ENCODE measurements at places on chromosomes 16 and 17.
A peak's percentile ranks its signal among the peaks of the same experiment; 100 is the strongest.

- DNase-seq, result no peak
Observed at GRCh38 chr16:87463722-87464690, 28.8 kb downstream of the ZCCHC14 start.

- DNase-seq, result no peak
Observed at GRCh38 chr16:8548166-8548565, 42.1 kb downstream of the TMEM114 start.

- no peak for DNase-seq
Observed at GRCh38 chr17:34370376-34370996, 7.5 kb upstream of the CCL1 start.

GRCh38 chr17:8369944-8370343 lies 6.6 kb downstream of the KRABD2 start:
- DNase-seq, result no peak

DNA sequence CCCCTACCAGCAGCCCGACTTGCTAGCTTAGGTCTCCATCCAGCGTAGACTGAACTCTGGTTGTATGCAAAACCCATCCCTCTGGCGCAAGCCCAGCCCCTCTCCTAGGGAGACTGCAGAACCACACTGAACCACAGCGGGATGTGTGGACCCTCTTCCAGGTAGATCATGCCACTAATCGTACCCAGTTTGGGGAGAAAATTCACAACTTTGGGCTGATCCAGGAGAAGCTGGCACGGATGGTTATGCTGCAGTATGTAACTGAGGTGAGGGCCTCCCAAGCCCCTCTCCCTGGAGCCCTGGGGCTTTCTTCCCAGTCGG lies 3.2 kb downstream of the ACADVL start:
- DNase-seq, result no peak

- no peak for DNase-seq
Observed at GRCh38 chr16:88831838-88832237, 20.1 kb upstream of the APRT start.

GRCh38 chr17:17457680-17458079 lies 19.1 kb upstream of the MED9 start:
- DNase-seq, result no peak

GRCh38 chr17:74165797-74166365 lies 37.6 kb upstream of the RPL38 start:
- DNase-seq, result no peak

GRCh38 chr17:79913896-79914812 lies 74.9 kb upstream of the CBX4 start:
- no peak for DNase-seq

GRCh38 chr16:85457366-85457765 lies 155.8 kb upstream of the GSE1 start:
- DNase-seq, result no peak

DNA sequence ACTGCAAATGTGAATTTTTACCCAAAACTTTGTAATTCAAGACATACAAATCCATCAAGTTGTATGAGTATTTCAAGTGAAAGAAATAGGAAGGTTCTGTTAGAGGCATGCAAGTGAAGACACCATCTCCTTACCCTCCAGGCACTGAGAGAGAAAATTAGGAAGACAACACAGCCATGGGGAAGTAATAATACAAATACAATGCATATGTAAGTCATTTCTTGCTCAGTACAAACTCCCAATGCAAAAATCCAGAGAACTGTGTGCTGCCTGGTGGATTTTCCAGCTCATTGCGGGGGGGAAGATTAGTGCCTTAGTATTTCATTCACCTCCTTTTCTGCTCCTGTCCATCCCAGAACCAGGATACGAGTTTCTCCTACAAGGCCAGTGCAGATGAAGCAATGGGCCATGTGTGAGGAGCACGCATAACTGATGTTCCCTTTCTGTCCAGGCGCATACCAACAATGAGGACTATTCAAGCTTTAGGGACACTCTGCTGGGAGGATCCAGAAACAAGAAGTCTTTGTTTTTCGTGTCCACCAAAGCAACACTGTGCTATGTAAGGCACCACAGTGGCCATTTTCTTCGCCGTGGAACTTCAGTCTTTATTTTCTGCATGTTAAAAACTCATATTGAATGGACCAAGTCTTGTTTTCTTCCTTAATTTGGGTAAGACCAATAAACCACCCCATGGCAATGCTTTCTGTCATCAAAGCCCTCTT lies 143.7 kb upstream of the RCVRN start:
- DNase-seq, result no peak

GRCh38 chr17:15942207-15942833 lies 2.6 kb upstream of the ADORA2B start:
- no peak for DNase-seq

GRCh38 chr16:8967132-8967821 lies 3.6 kb upstream of the USP7 start:
- DNase-seq, result no peak

DNA sequence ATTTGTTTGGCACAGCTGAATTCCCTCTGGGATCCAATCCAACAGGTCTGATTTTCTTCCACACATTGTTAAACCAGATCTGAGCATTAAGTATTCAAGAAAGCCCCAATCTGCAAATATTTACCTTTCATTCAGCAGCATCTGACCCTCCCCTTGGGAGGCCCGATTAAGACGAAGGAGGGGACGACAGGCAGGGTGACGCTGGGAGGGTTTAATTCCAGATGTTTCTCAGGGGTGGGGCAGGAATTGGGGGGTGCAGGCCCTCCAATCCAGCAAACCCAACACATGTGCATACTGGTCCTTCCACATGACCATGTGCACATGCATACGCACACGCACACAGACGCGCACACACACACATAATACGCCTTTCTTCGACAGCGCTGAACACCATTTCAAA lies 240.5 kb downstream of the GSG1L start:
- DNase-seq, result no peak

- no peak for DNase-seq
Observed at GRCh38 chr17:4898351-4898750, 985 bp upstream of the C17orf107 start.

DNA sequence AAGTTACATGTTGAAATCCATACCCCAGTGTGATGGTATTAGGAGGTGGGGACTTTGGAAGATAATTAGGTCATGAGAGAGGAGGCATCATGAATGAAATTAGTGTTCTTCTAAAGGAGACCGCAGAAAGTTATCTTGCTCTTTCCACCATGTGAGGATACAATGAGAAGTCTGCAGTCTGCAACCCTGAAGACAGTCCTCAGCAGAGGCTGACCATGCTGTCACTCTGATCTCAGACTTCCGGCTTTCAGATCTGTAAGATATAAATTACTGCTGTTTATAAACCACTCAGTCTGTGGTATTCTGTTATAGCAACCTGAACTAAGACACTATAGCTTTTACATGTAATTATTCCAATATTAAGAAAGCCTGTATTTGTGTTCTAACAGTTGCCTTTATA lies 116.7 kb upstream of the CES5A start:
- DNase-seq, result no peak

DNA sequence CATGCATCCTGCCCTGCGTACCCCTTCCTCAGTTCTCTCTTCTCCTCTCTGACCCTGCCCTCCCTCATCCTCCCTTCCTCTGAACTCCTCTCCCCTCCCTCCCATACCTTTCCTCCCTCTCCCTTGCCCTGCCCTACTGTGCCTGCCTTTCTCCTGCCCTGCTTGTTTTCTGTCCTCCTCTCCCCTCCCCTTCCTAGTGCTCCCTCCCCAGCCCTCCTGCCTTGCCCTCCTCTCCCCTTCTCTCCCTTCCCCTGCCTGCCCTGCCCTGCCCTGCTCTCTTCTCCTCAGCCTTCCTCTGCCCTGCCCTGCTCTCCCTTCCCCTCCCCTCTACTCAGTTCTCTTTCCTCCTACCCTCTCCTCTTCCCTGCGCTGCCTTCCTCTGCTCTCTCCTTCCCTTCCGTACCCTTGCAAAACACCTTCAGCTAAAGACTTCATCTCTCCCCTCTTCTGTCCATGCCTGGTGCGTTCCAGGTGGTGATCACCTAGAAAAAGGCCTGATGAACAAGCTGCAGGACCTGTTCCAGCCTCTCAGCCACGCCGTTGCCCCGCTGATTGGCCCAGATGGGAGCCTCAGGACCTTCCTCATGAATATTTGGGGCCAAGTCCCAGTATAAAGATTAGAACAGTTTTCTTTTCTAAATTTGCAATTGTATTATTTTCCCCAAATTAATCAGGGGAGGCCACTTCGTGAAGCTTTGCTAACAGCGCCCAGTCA lies 290.5 kb downstream of the CPPED1 start:
- DNase-seq, result no peak

DNA sequence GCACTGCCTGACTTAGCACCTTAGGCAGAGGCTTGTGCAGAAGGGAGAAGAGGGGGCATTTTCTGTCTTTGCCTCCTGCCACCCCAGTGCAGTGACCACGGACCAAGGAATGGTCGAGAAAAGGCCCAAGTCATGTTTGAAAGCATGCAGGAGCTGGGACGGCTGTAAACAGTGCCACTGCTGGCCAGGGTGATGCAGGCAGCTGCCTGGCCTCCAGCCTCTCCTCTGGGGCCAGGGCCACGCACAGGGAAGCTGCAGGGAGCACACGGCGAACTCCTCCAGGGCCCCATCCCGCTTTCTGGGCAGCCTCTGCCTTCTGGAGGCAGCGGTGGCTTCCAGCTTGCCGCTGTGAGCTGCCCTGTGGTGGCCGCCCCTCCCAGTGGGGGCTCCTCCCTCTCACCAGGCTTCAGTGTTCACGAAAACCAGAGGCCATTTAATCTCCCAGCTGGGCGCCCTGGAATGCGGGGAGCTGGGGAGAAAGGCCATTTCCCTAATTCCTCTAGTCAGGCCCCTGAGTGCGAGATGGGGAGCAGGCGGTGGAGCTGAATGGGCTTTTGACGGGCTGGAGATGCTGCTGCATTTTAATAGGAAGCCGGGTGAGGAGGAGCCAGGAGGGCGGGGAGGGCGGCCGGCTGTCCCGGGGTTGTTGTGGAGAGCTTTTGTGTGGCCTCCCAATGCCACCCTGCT lies 28.7 kb upstream of the DNAI2 start:
- no peak for DNase-seq

DNA sequence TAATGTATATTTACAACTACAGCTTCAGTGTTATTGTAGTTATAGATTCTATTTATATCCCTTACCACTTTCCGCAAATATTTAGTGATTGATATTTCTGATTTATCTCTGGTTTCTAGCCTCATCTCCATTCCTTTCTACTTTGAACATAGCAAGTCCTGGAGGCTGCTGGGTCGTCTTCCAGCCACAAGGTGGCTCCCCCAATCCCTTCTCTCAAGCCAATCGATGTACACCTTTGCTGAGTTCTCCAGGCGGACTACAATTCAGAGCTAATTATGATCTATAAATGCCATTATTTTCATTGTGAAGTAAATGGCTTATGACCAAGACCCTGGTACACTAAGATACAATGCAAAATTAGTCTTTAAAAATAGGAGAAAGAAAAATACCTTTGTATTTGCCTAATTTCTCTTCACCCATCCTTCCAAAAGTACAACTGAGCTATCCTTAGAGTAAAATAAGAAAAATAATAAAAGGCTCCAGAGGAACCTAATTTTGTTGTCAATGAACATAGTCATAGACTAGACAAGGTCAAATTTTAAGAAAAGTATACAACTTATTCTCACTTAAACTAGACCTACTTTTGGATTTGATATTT lies 122.1 kb downstream of the SKAP1 start:
- DNase-seq, result no peak

DNA sequence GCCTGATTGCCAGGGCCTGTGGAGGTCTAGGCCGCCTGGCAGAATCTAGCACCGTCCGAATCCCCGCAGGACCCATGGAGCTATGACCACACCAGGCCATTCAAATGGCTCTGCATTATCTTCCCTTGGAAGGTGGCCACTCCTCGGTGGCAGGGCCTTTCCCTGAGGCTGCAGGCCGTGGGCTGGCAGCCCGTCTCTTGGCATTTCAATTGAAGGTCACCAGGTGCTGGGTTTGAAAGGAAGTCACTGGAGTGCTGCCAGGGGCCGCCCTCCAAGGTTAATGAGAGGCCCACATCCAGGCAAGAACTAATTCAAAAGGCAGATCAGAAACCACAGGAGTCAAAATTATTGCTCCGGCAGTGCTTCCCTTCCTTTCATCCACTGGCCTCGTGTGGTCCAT lies 27.7 kb upstream of the CACNG5 start:
- no peak for DNase-seq

DNA sequence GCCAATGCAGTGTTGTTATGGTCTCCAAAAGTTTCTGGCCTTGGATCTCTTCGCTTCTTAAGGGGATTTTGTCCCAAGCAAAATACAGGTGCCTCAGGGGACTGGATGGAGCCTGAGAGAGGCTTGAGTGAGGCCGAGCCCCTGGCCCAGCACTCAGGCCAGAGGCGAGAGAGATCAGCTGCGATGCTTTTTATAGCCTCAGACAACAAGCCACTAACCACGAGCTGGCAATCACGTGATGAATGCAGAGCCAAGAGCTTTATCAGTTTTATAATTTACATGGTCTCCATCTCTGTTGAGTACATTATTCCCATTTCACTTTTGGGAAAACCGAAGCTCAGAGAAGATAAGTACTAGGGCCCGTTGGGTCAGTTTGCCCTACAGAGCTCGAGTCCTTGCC lies 360.0 kb upstream of the CDH5 start:
- no peak for DNase-seq

DNA sequence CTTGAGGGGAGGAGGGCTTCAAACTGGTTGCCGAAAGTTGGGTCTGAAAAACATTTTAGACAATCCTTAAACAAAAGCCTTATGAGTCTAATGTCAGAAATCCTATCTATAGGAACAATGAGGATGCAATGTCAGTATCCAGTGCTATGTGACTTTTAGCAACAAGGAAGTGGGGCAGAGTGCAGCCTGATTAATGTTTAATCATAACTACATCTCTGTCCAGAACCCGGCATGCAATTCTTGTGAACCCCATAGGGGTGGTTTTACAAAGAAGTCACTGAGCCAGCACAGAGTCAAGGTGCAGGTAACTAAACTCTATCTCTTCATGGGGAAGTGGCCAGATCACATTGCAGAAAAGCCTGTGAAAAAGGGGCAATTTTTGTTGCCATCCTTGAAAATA lies 267.5 kb downstream of the HS3ST4 start:
- DNase-seq, result no peak

- DNase-seq, result no peak
Observed at GRCh38 chr17:1060991-1061390, 64.1 kb downstream of the TIMM22 start.

GRCh38 chr17:40026816-40027613 lies 11.8 kb downstream of the CSF3 start:
- DNase-seq, result peak; percentile 57

DNA sequence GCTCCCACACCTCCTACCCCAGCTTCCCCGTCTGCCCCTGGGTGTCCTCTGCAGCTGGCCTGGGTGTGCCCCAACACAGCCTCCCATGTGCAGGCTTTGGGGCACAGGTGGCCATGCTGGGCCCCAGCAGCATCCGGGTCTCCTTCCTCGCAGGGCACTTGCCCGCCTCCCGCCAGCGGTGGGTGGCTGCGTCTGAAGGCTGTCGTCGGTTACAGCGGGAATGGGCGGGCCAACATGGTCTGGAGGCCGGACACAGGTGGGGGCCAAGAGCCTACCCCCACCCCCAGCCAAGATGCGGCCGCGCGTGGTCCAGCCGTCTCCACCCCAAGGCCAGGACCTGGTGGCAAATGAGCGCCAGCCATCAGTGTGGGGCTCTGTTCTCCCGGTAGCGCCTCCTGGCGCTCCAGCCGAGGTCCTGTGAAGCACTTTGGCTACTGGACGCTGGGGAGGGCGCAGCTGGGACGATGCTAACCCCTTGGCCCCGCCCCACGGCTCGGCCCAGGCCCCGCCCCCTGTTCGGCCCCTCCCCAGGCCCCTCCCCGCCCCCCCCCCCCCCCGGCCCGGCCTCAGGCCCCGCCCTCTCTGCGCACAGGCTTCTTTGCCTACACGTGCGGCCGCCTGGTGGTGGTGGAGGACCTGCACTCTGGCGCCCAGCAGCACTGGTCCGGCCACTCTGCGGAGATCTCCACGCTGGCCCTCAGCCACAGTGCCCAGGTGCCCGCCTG lies 7.3 kb upstream of the RHOT2 start:
- DNase-seq, result no peak

- DNase-seq, result no peak
Observed at GRCh38 chr17:17792037-17792550, 44.7 kb downstream of the SREBF1 start.
